ENCODE measurements at places on chromosomes 5 and 9.

DNA sequence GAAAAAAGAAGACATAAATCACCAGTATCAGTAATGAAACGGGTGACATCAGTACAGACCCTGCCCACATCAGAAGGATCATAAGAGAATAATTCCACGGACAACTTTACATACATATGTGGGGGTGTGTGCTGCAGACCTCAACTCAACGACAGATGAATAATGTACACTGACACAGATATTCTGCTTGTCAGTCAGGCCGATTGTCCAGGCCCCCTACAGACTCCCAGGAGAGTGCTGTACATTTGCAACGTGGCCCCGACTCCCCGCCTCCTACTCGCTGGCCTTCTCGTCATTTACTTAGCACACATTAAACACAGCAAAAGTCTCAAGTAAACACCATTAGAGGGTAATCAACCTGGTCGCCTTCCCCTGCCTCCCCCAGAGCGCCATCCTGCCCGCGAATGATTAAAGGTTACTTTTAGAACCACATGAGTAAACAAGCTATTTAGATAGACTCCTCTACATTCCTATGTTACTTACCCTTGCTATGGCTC is 3.5 kb upstream of the TMED9 start:
- no peak for DNase-seq

DNA sequence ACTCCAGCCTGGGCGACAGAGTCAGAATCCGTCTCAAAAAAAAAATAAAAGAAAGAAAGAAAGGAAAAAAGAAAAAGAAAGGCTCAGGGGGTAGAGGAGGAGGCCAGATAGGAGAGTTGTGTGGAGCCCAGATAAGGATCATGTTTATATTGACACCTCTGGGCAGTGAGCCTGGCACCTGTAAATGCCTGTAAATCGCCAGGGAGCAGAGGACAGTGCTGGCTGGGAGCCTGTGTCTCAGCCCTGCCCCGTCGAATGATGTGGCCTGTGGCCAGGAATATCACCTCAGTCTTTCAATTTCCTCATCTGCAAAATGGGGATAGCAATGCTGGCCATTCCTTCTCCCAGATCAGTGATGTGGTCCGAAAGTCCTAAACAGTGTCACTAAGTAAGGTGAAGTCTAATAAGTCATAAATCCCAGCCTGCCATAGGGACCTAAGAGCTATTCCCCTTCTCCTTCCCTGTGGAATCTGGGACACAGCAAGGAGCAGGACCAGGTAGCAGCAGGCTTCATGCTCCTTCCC is 10.3 kb upstream of the ABO start:
- no peak for DNase-seq

GRCh38 chr5:2222246-2222992 is 339.7 kb upstream of the IRX4 start:
- DNase-seq, result no peak

DNA sequence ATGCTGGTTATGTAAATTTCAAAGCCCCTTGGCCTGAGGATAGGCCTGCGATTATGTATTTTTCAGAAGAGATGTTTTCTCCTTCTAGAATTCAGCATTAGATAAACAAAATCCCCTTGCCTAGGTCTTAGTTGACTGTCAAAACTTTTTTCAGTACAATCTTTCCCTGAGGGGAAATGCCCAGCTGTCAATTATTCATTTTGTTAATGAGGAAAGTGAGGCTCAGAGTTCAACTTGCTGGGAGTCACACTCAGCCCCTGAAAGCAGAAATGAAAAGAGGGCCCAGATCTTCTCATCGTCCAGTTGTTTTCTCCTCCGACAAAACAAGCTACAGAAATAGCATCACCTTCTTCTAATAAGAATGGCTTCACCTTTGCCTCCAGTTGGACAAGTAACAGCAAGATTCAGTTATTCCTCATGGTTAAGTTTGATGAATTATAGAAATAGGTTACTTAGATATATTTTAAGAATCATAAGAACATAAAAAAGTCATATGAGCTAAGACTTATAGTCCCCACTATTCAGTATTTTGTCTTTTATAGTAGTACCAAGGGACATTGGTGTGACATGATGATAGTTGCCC is 627.1 kb upstream of the WWC1 start:
- DNase-seq, result no peak

DNA sequence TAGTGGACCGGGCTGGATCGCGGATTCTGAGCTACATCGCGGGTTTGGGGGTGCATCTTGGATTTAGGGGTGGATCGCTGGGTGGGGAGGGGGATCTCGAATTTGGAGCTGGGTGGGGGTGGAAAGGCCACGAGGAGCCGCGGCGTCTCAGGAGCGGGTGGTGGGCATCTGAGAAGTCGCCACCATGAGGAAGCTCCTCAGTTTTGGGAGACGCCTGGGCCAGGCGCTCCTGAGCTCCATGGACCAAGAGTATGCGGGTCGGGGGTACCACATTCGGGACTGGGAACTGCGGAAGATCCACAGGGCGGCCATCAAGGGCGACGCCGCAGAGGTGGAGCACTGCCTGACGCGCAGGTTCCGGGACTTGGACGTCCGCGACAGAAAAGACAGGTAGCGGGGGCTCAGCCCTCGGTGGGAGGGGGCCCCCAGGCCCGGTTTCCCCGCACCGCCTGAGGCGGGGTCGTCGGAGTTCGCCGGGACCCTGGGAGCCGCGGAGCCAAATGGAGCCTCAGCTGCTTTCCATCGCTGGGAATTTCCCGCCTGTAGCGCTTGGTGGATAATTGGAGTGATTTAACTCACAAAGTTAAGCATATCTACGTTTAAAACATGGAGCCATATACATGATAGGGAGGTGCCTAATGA is 376 bp downstream of the ANKRD18B start:
- no peak for DNase-seq

GRCh38 chr9:120938851-120939250 is 12.3 kb upstream of the TRAF1 start:
- DNase-seq, result no peak

GRCh38 chr5:160376416-160376815 is 6.0 kb upstream of the C1QTNF2 start:
- DNase-seq, result no peak

DNA sequence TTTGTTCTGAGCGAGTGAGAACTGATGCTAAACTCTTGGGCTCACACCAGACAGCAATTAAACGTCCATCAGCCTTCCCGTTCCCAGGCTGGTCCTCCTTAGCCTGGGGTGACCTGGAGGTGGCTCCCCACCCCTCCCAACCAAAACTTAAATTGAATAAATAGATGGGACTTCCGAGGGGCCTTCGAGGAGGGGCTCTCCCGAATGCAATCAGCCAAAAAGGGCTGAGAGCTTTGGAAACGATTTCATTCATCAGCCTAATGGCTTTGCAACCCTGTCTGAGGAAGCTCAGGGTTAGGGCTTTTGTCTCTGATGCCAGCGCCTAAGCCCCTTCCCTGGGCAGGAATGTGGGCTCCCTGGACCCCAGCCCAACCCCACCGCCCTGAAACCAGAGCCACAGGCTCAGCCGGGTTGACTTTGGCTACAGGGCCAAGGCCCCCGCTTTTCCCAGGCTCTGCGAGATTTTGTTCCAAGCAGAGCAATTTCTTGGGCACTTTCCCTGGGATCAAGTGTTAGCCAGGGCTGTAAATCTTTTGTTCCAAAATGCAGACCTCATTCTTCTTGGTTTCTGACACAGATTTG is 29.2 kb downstream of the LHX3 start:
- DNase-seq, result no peak

DNA sequence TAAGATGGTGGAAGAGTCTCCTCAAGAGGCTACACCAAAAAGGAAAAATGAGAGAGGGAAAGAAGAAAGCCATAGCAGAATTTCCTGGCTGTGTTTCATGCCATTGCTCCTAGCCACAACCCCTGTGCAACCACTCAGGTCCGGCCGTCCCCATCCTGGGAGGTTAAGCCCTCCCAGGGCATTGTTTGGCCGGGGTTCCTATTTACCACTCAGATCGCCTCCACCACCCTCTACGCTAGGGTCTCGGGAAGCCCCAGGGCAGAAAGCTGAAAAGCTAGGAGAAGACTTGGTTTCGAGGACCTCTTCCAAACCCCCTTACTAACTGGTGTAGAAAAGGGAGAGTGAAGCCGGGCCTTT is 715 bp downstream of the RC3H2 start:
- peak; percentile 61 for DNase-seq

GRCh38 chr5:143791848-143792731 is 19.9 kb upstream of the HMHB1 start:
- DNase-seq, result no peak

DNA sequence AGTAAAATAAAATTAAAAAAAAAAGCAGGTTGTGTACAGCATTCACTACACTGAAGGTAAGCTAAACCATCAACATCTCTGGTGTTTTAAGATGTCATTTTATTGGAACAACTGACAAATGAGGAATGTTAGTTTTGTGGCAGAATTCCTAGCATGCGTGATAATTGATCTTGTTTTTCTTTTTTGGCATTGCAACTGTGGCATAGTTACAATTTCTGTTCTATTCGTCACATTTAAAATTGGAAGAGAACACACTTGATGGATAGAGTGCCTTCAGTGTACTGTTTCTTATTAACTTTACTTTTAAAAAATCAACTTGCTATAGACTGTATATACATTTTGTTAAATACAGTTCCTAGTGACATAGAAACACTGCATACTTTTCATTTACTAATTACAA is 43.6 kb upstream of the TNFSF15 start:
- no peak for DNase-seq

- DNase-seq, result no peak
Measured at GRCh38 chr5:51832934-51833470, 449.8 kb downstream of the ISL1 start.

GRCh38 chr5:143462431-143462830 is 58.9 kb upstream of the NR3C1 start:
- no peak for DNase-seq

- no peak for DNase-seq
Measured at GRCh38 chr5:171355302-171355724, 32.3 kb upstream of the NPM1 start.

- DNase-seq, result no peak
Measured at GRCh38 chr5:90601468-90601867, 42.9 kb downstream of the ADGRV1 start.

DNA sequence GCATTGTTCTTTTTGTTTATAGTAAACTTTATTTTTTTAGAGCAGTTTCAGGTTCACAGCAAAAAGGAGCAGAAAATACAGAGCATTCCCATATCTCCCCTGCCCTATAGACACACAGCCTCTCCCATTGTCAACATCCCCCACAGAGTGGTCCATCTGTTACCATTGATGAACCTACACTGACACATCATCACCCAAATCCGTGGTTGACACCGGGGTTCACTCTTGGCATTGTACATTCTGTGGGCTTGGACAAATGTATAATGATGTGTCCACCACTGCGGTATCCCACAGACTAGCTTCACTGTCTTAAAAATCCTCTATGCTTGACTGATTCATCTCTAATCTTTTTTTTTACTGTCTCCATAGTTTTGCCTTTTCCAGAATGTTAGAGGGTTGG is 120.7 kb upstream of the SPATA31C2 start:
- DNase-seq, result no peak

- DNase-seq, result no peak
Measured at GRCh38 chr9:4815381-4815956, 22.7 kb downstream of the RCL1 start.

DNA sequence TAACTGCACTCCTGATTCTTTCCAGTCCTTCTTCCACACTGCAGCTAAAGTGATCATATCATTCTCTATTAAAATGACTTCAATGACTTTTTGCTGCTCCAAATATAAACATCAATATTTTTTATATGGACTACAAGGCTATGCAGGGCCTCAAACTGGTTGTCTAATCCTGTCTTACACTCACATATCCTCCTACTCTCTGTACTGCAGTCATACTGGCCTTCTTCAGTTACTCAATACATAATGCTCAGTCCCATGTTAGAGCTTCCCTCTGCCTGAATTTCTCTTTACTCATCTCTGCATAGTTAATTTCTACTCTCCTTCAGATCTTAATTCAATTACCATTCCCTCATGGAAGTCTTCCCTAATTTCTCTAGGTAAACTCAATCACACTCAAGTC is 3.4 kb downstream of the MEIKIN start:
- no peak for DNase-seq

DNA sequence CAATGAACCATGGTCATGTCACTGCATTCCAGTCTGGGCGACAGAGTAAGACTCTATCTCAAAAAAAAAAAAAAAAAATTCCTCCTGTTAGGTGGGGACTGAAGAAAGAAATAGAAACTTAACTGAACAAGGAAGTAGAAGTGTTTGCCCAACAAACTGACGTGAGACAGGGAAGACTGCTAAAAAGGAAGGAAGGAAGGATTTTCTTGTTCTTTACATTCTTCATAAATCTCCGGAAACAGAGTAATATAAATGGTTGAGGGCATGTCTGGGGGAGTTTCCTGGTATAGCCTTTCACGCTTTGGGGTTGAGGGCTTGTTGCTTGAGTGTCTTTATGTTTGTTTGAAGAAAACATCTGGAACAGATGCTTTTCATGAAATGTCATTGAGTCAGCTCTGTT is 3.1 kb downstream of the TOR1B start:
- DNase-seq, result no peak

DNA sequence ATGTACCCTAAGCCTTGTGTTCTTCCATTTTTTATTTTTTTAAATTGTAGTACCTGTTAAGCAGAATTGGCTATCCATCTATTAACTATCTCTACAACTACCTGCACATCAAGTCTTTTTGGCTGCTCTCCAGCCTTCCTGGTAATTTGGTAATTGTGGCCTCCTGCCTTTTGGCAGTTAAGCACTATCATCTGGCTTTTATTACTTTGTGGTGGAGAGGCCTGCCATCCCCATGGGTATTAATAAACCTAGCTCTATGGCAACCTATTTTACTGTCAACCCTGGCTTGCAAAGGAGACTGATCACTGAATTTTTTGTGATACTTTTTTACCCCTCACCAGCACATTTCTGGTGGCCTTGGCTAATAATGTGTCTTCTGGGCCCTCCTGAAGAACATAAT is 20.5 kb downstream of the SELENOP start:
- no peak for DNase-seq

DNA sequence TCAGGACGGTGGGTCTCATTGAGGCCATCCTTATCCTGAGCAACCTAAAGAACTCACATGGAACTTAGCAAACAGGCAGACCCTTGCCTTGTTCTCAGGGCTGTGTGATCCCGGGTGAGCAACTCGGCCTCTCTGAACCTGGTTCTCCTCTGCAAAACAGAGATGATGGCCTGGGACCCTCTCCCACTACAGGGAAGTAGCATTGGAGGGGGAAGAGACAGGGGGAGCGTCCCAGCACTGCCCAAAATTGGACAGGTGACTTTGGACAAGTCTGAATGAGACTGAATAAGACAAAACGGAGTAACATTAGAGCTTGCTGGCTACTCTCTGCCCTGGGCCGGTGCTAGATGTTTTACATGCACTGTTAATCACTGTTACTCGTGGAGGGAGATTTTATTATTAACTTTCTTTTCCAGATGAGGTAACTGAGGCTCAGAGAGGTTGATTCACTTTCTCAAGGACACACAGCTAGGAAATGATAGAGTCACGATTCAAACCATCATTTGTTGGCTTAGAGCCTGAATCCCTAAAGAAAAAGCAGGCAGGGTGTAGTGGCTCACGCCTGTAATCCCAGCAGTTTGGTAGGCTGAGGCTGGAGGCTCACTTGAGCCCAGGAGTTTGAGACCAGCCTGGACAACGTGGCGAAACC is 136.4 kb downstream of the C9orf50 start:
- DNase-seq, result no peak

DNA sequence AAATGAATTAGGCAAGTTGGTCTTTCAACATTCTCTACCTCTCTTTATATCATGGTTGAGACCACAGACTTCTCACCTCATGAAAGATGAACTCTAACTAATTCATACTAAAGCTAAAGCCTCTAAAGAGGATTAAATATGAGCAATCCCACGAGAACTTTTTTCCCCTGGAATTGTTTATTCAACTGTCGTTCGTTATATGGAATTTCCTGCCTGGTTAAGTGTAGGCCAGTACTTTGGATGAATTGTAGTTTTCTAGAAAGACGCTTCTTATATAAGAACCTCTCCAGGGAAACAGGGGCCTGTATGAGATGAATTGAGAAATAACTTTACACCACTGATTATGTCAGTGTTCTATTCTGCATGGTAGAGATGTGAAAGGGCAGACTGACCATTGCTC is 42.9 kb downstream of the PDCD1LG2 start:
- DNase-seq, result no peak

Data from H54 (cell line).